ENCODE measurements at places on chromosomes 3 and 15.

DNA sequence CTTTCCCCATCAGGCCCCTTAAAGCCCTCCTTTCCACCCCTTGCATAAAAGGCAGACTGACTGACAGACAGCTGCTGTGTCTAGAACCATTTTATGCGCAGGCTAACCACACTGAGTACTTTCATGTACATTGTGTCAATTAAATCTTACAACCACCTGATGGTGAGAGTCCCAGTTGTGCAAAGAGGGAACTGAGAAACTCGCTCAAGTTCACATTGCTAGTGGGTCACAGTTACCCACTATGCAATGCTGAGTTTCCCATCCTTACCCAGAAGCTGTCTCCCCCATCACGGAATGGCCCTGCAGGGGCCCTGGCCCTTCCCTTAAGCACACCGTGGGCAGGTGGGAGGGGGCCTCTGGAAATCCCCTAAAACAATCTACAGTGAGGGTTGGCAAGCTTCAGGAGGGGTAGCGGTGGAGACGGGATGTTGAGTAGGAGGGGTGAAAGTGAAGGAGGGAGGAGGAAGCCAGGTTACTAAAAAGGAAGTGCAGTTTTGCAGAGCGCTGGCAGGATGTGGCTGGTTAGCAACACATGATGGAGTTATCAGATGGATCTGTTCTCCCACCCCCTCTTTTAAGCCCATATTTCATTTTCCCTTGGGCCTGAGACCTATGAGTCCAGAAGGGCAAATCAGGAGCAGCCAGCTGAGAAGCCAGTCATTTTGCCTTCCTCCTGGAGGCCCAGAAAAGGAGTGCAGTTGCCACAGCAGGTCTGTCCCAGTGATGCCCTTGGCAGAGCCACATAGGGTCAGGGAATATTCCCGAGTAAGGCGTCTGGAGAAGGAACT lies 30.0 kb downstream of the STARD5 start:
- no peak for DNase-seq

DNA sequence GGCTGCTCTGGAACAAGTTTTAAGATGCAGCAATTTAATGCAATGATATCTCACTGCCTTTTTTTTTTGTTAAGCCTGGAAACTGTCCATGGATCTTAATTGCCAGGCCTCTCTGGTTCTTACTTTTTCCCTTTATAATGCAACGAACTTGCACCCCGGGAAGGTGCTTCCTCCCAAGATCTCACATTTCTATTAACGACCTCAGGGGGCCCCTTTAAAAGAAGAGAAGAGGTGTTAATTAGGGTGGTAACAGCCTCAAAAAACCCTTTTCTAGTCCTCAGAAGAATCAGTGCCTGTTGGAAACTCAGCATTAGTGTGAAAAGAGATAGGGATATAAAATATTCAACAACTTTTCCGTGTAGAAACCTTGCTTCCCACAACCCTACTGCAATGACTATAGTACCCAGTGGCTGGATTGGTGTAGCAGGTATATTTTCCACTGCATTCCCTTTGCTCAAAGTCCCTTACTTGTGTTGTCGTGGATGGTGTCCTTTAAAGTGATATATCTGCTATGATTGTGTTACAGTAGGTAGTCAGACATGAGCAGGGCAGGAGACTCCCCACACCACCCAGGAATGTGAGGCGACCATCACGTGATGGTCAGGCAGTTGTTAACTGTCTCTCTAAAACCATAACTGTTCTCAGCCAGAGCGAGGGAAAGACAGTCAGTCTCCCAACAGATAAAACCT lies 121.8 kb downstream of the CTNNB1 start:
- no peak for DNase-seq

- no peak for DNase-seq
These were observed 389.0 kb upstream of the C2CD4B start for GRCh38 chr15:62553911-62554563.

GRCh38 chr3:114450008-114450596 lies 156.3 kb downstream of the TIGIT start:
- DNase-seq: no peak

- no peak for DNase-seq
These were observed 56.8 kb upstream of the NANOGP8 start for GRCh38 chr15:35141743-35142471.

- DNase-seq: no peak
These were observed 187.1 kb upstream of the LPP start for GRCh38 chr3:187966636-187967406.
